SHP77 (cell line): ENCODE measurements at places on chromosomes 12 and 14.

GRCh38 chr12:120760349-120761254, 35.0 kb downstream of the ACADS start:
- no peak for DNase-seq

- no peak for DNase-seq
Measured at GRCh38 chr12:21573733-21574358, 30.8 kb downstream of the GYS2 start.

DNA sequence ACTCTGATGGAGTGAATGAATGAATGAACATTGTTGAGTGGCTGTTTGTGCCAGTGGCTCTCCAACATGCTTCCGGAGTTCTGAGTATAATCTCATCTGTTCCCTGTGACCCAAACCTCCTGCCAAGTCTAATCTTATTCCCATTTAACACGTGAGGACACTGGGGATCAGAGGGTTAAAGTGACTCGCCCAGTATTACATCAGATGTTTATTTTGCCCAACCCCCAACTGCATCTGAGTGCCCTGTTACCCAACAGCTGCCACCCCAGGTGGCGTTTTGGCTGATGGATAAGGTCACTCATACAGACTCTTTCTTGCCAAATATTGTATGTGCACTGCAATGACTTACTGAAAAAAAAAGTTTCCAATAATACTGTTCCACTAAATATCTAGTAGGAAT, 210.9 kb downstream of the EXOC5 start:
- peak; percentile 89 for DNase-seq

DNA sequence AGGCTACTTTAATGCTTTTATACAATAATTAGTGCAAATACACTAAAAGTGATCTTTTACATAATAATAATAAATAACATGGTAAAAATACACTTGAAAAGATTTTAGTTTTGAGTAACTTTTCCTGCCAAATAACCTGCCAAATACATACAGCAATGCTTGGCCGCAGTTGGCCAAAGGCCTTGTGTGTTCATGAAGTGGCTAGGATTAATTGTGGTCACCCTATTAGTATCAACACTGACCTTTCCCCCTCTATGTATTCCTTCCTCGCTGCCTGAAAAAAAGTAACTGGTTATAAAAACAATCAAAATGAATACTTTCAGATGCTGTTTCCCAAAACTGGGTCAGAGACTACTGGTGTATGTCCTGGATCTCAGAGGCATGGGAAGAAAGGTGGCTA, 34.3 kb downstream of the KICS2 start:
- DNase-seq: no peak

DNA sequence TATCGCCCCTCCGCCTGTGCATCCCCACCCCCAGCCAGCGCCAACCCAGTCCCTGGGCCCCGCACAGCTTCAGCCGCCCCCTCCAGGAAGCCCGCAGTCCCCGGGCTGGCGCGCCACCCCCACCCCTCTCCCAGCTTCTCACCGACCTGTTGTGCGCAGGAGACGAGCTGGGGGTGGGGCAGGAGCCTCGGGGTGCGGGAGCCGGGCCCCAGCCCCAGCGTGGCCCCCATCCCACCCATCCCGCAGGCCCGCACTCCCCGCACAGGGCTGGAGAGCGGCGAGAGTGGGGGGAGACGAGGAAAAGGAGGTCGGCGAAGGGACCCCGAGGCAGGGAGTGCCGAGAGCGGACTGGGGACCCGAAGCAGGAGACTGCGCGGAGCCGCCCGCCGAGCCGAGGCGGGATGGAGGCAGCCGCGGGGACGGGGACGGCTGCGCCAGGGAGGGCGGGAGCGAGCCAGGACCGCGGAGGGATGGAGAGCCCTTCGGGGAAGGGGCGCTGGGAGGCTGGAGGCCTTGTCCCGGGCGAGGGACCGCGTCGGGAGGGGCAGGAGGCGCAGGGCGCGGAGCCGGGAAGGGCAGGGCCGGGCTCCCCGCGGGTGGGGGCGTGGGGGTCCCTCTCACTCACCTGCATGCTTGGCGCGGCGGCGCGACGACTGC, 498 bp downstream of the PIANP start:
- DNase-seq: peak; percentile 14

GRCh38 chr14:67778792-67779191, 37.6 kb downstream of the ZFYVE26 start:
- no peak for DNase-seq

- peak; percentile 45 for DNase-seq
Measured at GRCh38 chr12:51591016-51591901, at the start of gene SCN8A. Gene SCN8A (plus strand): TSS chr12:51591233. CDS start chr12:51662818, 71,585 bp downstream.

GRCh38 chr14:90665321-90666000, 150.8 kb downstream of the TTC7B start:
- no peak for DNase-seq

- no peak for DNase-seq
Measured at GRCh38 chr14:70525691-70526090, 9.1 kb downstream of the ADAM20 start.

DNA sequence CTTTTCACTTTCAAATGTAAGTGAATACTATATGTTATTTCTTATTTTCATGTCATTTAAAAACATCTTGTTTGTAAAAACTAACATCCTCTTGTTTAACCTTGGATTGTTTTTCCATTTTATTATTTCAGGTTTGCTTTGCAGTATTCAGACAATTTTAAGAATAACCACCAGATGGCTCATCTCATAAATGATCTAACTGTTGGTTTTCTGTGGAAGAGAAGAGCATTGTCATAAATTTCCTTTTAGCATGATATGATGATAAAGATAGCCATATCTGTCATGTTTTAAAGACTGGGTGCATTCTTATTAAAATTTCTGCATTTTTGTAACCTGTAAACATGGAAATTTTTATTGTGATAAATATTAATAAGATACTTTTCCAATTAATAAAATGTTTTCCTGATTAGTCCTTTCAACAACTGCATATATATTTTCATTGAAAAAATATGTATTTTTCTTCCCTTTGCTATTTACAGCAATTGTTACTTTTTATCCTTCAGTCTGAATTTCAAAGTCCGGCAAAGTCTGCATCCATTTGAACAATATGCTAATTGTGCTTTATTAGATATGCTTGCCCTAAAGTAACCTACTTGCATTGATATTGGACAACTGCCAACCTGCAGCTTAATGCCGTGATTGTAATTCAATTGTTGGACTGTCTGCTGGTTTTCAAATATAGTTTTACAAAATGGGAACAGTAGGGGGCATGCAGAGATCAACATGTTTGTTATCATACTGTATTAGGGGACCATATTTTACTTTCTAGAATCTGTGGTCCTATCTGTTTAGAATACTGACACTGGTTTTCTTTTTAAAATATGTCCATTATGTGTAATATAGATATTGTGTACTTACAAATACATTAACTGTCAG, 163.4 kb downstream of the GARIN6 start:
- peak; percentile 70 for DNase-seq

GRCh38 chr12:54071942-54072341, 18.3 kb downstream of the HOXC4 start:
- no peak for DNase-seq

GRCh38 chr14:71206766-71207371, 299.6 kb downstream of the PCNX1 start:
- DNase-seq: no peak

DNA sequence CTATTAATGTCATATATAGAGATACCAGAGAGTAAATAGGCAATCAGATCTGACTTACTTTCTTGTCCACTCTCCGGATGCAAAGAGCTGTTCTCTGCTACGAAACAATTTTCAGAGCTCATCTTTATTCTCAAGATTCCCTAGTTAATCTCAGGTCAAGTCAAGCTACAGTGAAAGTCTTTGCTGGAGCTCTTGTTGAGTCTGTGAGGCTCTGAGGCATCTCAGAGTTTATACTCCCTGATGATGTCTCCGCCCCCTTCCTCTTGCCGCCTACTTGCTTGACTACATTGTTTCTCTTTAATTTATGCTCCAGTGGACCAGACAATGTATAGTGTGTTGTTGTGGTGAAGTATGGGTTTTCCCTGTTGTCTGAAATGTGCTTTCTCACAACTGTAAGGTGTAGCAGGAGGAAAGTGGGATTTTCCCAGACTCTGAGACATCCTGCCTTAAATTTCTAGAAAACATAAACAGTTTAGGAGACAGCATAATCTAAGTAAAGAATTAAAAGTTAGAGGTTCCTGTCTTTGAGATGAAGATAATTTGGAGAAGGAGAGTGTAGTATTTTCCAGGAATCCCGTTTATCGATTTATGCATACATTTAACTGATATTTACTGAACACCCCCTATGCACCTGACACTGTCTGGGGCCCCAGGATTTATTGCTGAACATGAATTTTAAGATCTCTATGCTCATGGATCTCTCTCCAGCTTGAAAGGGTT, at the start of gene CD69:
Gene CD69, minus strand, starts transcription at position 203 of the 720 bp plus-strand sequence. Its CDS starts 81 bp downstream, at position 122.
- no peak for DNase-seq

- DNase-seq: no peak
Measured at GRCh38 chr12:133130808-133131128, 341 bp downstream of the ZNF10 start.

DNA sequence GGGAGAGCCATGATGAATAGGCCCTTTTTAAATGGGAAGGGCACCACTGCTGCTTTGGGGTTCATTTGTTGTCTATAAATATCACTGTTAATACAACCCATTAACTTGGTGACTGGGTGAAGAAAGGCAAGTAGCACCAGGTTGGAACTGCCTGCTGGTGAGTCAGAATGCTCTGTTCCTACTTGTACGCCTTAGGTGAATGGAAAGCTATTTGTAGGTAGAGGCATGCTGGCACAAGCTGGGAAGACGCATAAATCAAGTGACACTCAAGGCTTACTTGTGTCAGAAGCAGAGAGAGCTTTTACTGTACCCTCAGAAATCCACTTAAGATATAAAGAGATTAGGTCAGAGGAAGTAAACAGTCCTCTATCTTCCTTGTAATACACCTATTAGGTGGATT, 142.5 kb downstream of the TMX1 start:
- no peak for DNase-seq

DNA sequence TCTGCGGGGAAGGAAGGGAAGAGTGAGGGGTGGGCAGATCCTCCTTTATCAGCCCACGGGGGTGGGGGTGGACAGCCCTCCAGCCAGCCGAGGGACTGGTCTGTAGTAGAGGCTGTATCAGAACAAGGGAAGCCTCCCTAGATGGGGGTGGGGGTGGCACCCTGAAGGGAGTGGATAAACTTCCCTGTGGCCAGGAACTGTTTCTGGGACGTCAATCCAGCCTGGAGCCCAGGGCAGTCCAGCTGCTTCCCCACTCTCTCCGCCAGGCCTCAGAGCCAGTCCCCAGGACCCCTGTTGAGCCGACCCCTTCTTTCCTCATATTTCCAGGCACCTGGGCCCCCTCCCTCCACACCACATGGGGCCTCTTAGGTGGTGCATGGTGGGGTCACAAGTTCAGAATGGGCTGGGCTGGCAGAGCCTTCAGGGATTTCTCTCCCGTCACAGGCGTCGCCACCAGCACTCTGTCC, 6.7 kb downstream of the PLD4 start:
- DNase-seq: no peak

GRCh38 chr14:92549859-92550230, 36.3 kb downstream of the RIN3 start:
- peak; percentile 30 for DNase-seq

DNA sequence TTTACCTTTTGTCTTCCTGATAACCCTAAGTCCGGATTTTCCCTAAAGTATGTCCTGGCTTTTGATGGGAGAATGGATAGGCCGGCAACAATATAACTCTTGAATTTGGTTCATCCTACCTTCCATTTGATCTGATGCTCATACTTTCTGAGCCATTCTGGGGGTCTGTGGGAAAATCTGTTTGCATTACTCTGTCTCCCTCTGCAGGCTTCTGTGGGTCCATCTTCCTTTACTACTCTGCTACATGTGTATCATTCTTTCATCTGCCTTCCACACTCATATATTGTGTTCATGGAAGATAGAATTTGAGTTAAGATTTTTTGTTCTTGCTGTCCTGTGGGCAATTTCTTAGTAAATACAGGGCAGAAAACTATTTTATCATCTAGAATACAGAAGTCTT, 101.5 kb downstream of the NAV3 start:
- peak; percentile 1 for DNase-seq

DNA sequence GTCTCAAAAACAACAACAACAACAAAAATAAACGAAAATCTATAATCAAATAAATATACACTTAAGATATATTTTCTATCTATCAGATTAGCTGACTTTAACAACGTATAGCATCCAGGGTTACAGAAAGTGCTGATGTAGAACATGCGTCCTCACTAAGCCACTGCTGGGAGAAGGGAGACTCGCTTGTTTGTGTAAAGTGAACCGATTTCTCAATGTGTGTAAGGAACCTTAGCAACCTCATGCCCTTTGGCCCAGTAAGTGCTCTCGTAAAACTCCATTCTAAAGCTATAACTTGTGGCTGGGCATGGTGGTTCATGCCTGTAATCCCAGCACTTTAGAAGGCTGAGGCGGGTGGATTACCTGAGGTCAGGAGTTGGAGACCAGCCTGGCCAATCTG, 23.8 kb downstream of the NFKBIA start:
- DNase-seq: no peak

GRCh38 chr14:62436261-62436660, 609.0 kb downstream of the KCNH5 start:
- no peak for DNase-seq

DNA sequence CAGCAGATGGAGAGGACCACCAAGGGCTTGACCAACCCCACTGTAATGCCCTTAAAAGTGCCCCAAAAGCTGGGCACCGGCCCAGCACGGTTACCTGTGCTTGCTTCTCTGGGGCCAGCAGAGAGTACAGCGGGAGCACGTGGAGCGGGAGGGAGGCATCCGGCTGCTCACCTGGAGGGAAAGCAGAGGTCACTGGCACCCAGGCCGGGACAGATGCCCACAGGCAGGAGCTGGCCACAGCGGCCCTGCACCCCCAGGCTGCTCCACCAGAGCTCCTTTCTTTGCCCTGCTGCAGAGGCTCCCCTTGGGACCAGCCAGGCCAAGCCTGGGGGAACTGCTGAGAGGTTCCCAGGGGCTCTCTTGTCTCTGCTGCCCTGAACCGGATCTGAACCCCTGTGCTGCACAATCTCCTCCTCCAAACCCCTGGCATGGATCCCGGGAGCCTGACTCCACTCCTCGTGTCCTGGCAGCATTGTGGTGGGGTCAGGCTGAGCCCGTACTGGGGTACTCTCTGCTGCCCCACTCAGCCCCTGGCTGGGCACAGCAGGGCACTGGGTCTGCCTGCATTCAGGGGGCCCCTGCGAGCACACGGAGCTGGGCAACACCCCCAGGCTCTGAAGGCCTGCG, 24.0 kb downstream of the DHX37 start:
- DNase-seq: no peak

DNA sequence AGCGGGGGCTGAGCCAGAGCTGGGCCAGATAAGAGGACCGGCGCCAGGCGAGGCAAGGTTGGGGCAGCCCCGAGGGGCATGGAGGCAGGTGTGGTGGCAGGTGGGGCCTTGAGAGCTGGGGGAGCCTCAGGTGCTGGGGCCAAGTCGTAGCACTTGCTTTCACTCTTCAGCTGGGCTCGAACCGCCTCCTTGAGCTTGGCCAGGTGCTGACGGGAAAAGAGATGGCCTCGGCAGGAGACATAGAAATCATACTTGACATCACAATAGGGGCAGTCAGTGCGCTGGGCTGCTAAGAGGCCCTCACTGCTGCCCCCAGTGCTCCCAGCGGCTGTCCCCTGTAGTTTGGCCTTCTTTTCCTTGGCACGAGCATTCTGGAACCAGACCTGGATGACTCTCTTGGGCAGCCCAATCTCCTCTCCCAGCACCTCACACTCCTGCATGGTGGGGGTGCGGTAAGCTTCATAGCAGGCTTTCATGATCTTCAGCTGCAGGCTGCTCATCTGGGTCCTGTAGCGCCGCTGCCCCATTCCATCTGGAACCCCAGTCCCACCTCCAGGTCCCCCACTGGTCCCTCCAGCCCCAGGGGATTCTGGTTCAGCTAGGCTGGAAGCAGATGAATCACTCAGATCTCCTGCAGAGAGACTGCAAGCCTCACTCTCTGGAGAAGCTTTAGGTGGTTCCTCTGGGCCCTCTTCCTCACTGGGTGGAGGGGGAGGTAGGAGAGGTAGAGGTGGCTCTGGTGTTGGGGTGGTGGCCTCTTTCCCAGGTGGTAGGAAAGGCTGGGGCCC, 28.1 kb downstream of the ZFHX2 start:
- DNase-seq: no peak
